ENCODE measurements at places on chromosomes 11 and 22.
A peak's percentile ranks its signal among the peaks of the same experiment; 100 is the strongest.

DNA sequence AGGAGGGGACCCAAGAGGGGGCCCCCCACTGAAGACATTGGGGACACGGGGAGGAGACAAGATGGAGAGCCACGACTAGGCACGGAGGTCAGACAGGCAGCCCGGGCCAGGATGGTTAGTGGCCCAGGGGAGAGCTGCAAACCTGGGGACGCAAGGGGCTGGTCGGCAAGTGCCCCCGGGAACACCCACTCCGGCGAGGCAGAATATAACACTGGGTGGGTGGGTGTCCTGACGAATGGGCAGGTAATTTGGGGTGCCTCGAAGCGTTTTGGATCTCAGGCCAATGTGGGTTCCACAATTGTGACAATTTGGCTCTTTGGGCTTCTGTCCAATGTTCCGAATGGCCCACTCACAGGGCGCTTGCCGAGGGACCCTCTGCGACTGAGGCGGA is 9.9 kb downstream of the IGF2 start:
- no peak for DNase-seq

DNA sequence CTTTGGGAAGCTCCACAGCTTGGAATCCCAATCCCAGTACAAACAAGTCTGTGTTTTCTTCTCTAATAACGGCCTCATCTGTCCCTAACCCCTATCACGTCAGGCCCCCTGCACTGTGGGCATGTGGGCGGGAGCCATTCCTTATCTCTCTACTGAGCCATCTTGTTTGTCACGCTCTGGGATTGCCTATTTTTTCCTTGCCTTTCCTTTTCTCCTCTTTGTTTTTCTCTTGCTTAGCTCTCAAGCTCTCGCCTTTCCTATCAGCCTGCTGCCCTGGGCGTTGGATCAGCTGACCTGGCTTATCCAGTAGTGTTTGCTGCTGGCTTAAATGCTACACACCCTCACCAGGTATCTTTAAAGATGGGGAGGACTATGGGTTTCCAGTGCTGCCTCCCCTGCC is 35.8 kb downstream of the ARHGAP1 start:
- no peak for DNase-seq

DNA sequence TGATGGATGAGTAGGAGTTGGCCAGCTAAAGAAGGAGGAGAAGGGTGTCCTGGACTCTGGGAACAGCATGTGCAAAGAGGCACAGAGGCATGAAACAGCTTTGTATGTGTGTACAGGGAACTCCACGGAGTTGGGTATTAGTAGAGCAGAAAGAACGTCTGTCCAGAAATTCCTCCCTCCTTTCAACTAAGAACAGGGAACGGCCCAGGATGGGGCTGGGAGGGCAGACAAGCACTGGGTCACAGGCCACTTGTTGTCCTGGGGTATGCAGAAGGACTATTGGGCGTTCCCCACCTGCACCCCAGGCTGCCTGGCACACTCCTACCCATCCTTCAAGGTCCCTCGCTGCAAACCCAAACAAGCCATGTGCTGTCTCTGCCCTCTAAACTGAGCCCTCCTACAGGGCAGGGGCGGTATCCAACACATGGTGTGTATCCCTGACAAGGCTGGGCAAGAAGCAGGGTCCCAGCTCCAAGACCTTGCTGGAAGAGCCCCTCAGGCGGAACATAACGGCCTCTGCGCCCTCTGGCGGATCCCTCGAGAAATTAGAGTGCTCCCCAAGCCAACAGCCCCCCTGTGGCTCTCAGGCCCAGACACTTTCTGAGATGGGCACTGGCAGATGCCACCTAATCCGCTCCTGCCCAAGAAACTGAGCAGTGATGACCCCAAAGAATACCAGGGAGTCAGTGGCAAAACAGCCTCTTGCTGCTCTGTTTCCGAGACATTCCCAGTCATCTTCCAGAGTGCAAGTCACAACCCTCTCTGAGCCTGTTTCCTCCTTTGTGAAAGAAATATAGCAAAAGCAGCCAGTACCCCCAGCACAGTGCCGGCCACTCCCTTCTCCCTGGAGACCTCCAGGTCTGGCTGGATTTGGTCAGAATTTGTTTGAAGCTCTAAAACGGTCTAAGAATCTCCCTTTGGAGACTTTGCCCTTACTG is 1.6 kb upstream of the ELFN2 start:
- DNase-seq: peak; percentile 81

GRCh38 chr22:37679670-37680069 is 4.2 kb downstream of the LGALS1 start:
- DNase-seq: no peak

DNA sequence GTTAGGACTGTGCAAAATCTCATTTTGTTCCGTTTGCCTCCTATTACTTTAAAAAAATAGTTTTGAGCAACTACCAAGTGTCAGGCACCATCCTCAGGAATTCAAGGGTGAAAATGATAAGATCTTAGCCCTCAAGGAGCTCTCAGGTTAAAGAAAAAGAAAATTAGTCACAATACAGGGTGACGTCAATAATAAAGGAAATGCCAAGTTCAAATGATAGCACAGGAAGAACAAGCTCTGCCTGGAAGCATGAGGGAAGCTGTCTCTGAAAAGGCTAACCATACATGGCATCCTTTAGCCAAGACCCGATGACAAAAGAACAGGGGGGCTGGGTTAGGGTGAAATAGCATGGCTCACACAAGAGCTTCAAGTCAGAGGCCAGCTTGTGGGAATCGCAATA is 11.1 kb upstream of the MPZL2 start:
- no peak for DNase-seq

DNA sequence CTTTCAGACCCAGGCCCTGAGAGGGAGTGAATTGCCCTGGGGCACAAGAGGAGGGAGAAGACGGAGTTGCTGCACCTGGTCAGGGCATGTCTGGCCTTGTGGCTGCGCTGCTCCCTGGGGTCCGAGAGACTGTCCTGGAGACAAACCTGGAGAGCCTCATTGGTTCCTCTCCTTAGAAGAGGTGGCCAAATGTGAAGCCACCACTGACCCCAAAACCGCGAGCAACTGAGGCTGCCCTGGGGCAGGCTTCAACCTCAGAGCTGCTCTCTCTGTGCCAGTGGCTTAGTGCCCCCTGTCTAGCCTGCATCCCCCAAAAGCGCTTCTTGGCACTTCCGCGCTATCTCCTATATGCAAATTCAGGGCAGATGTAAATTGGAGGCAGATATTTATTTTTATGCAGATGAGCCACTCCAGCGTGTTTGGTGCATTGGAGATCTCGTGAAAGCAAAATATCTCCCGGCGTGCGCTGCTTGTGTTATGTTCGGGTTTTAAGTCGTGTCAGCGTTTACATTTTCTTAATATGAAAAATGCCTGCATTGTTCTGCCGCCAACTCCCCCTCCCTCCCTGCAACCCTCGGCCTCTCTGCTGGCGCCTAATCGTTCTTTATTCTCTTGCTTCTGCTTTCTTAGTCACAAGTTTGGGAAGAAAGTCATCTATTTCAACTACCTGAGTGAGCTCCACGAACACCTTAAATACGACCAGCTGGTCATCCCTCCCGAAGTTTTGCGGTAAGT is 69.5 kb downstream of the ARHGAP8 start:
- DNase-seq: no peak

DNA sequence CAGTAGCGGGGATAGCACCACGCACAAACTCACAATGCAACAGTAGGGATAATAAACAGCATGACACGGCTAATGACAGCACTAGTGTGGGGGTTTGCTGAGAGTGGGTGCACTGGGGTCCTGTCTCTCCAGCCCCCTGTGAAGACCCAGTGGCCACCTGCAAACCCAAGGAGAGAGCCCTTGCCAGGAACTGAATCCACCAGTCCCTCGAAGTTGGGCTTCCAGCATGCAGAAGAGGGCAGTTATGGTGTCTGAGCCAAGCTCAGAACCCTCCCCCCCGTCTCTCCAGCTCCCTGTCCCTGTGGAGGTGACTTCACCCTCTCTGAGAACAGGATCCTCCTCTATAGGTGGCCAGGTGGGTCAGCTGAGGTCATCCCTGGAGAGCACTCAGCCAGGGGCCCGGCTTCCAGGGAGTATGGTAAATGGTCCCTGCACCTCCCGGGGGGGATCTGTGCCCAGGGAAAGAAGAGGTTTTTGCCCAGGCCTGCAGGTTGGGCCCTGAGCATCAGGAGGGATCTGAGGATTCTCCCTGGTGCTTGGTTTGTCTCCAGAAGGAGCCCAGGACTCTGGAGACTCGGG is 86.3 kb upstream of the PRR5 start:
- no peak for DNase-seq

GRCh38 chr11:113373981-113374560 is 13.5 kb upstream of the ANKK1 start:
- DNase-seq: no peak

DNA sequence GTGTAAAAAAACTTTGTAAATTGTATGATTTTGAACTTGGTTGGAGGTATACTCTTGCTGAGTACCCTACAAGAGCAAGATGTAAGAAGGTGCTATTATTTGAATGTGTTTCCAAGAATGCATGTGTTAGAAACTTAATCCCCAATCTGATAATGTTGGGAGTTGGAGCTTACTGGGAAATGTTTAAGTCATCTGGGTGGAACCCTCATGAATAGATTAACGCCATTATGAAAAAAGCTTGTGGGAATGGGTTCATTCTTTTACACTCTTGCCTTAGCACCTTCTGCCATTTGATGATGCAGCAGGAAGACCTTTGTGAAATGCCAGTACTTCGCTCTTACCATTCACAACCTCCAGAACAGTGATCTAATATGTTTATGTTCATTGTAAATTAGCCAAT is 498.3 kb downstream of the TMEM135 start:
- DNase-seq: no peak

DNA sequence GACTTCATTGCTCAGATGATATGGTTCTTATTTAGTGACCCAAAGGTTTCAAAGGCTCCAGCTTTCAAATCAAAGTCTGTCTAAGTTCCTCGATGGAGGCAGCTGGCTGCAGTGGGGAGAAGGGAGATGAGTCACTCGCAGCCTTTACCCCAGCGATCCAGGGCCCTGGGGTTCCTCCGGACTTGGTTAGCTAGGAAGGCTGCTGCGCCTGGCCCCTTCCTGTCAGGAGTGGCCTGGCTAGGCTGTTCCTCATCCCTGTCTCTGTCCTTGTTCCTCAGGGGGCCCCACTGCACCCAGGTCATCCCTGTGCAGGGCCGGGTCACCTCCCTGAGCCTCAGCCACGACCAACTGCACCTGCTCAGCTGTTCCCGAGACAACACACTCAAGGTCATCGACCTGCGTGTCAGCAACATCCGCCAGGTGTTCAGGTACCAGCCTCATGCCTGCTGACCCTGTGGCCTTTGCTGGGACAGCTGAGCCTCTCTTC is 13.9 kb downstream of the ATG16L2 start:
- peak; percentile 80 for DNase-seq

DNA sequence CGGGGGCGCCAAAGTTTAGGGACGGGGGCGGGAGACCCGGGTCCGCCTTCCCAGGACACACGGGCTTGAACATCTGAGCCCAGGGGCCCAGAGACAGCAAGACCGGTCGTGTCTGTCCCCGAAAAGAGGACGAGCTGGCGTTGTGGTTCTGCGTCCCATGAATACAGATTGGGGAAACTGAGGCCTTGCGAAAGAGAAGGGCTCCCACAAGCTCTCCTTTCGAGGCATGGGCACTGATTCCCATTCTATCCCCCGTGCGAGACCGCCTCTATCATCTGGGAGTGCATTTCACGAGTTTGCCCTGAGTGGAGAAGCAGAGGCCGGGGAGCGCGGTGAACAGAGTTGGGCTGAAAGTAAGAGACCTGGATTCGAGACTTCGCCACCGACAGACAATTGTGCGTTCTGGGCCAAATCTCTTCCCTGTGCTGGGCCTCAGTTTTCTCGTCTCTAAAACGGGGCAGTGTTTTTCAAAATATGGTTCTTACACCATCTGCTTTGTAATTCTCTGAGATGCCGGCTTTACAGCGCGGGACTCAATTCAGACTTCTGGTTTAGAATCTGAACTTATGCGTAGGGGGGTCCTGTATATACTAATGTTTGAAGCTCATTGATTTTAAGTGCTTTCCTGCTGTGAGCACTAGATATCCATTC is 471 bp downstream of the RNF185 start:
- DNase-seq: peak; percentile 32

GRCh38 chr11:62390722-62391121 is 28.1 kb upstream of the SCGB1A1 start:
- peak; percentile 26 for DNase-seq

DNA sequence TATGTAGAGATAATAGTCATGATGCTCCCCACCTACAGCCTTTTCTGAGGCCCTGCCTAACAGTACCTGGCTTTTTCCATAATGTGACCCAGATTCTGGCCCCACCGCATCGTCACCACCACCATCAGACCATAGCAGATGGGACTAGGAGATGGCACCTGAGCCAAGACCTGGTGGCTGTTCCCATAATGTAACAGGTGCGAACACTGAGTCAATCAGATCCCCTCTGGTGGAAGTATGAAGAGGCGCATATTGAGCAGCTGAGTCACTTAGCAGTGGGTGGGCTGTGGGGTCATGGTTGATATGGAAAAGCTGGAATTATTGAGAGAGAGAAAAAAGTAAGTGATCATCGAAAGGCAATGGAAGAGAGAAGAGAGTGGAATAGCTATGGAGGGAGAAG is 578.0 kb upstream of the CADM1 start:
- DNase-seq: no peak

- DNase-seq: peak; percentile 66
Measured at GRCh38 chr11:63837739-63838138, 1.2 kb upstream of the MARK2 start.

DNA sequence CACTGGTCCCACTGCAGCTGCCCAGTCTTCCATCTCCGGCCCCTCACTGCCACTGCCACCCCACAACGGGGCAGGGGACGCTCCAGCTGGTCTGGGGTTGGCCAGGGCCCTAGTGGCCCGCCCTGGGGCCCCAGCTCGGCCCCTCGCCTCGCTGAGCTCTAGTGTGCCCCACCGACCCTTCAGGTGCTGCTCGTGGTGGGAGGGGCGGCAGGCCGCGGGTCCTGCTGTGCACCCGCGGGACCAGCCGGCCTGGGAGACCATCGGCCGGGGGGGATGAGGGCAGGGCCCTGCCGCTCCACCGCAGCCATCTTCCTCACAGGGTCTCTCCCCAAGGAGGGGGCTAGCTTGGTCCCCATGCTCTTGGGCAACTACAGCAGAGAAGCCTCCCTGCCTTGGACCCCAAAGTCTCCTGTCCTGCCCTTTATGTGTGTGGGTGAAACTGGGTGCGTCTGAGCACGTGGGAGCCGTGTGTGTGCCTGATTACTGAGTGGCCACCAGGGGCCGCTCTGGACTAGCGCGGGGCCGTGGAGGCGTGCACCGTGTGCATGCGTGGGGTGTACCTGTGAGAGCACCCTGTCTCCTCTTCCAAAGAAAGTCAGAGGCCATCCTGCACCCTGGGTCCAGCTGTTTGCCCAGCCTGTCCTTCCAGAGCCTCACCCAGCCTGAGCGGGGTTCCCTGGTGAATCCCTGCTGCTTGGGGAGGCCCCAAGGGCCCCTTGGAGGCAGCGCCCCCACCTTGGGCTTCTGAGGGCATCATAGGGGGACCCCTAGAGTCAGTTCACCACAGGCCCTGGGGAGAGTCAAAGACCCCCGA is 6.0 kb upstream of the ACR start:
- DNase-seq: peak; percentile 10

- DNase-seq: no peak
Measured at GRCh38 chr22:47914481-47915097, 1152.1 kb downstream of the TBC1D22A start.

GRCh38 chr11:19836666-19837065 is 124.0 kb downstream of the NAV2 start:
- DNase-seq: no peak

GRCh38 chr11:86918973-86919372 is 36.2 kb downstream of the FZD4 start:
- no peak for DNase-seq
